ENCODE measurements at places on chromosomes 2 and 18. TPM values are rescaled to one million over a fixed set of nuclear protein-coding genes. Genes with fewer than 3 reads are reported as not detected.

GRCh38 chr2:78201064-78201575 is 678.9 kb upstream of the LRRTM4 start:
- H3K27me3 ChIP-seq = no peaks in the 10 kb centered on the region
- no peaks in the 10 kb centered on the region for H3K36me3 ChIP-seq
- H3K4me1 ChIP-seq = no peaks in the 10 kb centered on the region
- DNase-seq = no peak

DNA sequence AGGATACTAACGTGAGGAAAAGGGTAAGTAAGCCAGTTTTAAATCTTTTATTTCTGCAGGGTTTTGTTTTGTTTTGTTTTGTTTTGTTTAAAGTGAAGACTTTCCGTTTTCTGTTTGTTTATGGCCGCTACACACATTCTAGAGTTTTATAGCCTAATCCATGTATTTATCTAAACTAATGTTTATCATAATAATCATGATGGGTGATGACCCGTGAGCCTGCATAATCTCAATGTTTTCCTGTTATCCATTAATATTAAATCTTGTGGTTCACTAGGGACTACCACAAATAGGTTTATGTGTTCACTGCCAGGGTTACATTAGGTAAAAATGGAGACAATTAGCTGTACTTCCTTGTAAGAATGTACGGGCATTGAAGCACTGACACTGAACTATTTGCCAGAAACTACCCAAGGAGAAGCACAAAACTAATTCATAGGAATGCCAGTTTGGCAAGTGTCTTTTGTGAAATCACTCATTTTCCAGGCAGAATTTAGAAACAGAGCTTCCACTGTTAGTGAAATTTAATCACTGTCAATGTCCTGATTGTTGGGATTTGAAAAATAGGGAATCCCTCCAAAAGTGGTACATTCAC is 574.8 kb downstream of the LRP1B start:
- DNase-seq = no peak
- H3K27me3 ChIP-seq = no peaks in the 10 kb centered on the region
- H3K36me3 ChIP-seq = no peaks in the 10 kb centered on the region
- no peak overlapping the region for H3K4me3 ChIP-seq
- peaks cover 21% of the 10 kb centered on the region for H3K4me1 ChIP-seq
- no peak overlapping the region for H3K27ac ChIP-seq

DNA sequence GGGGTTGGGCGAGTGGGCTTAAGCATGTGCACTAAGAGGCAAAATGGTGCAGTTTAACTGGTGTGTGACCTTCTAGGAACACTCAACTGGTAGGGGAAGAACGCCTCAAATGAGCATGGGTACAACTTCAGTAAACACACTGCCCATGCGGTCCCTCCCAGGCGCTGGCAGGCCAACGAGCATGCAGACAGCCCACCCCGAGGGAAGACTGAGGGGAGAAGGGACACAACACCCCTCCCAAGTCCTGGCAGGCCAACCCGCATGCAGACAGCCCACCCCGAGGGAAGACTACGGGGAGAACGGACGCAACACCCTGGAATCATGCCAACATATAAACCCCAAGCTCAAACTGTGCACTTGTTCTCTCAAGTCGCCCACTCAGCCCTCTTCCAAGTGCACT is 456.0 kb downstream of the FBXO15 start:
- H3K4me3 ChIP-seq = no peak overlapping the region
- H3K4me1 ChIP-seq = peaks cover 31% of the 10 kb centered on the region
- H3K27me3 ChIP-seq = no peaks in the 10 kb centered on the region
- DNase-seq = no peak
- H3K27ac ChIP-seq = no peak overlapping the region

DNA sequence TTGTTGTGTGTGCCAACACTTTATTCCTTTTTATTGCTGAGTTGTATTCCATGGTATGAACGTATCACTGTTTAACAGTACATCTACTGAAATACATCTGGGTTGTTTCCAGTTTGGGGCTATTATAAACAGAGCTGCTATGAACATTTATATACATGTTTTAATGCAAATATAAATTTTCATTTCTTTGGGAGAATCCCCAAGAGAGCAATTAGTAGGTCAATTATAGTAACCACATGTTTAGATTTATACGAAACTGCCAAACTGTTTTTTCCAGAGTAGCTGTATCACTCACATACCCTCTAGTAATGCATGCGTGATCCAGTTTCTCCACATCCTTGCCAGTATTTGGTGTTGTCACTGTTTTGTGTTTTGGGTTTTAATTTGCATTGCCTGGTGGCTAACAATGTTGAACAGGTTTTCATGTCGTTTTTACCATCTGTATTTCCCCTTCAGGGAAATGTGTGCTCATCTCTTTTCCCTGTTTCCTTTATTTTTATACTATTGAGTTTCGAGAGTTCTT is 81.0 kb downstream of the TMEM131 start:
- H3K27me3 ChIP-seq = no peaks in the 10 kb centered on the region
- H3K4me3 ChIP-seq = no peak overlapping the region
- H3K27ac ChIP-seq = no peak overlapping the region
- DNase-seq = no peak
- no peaks in the 10 kb centered on the region for H3K36me3 ChIP-seq

- H3K27ac ChIP-seq = no peak overlapping the region
- H3K4me1 ChIP-seq = peaks cover 6% of the 10 kb centered on the region
- H3K4me3 ChIP-seq = no peak overlapping the region
- no peaks in the 10 kb centered on the region for H3K27me3 ChIP-seq
- DNase-seq = no peak
- peaks cover 8% of the 10 kb centered on the region for H3K36me3 ChIP-seq
Observed at GRCh38 chr2:234071664-234072063, 21.2 kb downstream of the SPP2 start.

DNA sequence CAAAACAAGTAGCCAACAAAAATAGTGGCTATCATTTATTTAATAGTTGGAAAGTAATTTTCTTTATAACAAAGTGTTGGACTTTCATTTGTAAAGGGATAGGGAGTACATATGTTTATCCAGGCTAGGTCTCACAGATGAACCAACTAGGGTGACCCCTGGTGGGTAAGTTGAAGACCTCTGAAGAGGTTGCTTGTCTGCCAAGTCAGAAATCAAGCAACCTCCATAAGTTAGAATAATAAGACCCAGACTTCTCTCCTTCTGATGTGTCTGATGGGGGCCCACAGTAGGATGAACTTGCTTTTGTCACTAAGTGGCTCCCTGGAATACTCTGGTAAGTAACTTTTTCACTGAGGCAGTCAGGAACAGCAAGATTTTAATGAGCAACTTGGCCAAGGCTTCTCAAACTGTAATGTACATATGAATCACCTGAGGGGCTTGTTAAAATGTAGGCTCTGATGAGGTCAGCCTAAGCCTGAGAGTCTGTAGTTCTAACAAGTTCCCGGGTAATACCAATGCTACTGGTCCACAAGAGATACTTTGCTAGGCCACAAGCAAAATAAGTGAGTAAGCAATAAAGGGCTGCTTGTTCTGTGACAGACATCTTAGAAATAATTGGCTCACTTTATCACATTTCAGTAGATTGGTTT is 319.6 kb downstream of the PIK3C3 start:
- no peaks in the 10 kb centered on the region for H3K36me3 ChIP-seq
- DNase-seq = no peak
- H3K4me1 ChIP-seq = peaks cover 28% of the 10 kb centered on the region
- no peak overlapping the region for H3K27ac ChIP-seq

DNA sequence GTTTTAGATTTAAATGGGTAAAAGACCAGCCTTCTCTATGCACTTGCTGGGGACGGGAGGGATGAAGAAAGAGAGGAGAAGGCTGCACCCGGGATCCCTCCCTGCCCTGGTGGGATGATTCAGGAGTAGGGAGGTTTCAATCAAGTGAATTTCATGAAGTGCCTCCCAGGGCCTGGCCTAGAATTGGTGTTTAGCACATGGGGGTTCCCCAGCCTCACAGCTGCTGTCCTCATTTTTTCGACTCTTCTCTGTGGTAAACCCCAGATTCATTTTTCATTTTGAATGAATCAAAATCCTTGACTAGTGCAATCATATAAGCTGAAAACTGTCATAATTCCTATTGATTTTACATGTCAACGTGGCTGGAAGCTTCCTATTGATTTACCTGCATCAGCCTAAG is 81.1 kb downstream of the LPIN1 start:
- no peak for DNase-seq
- no peaks in the 10 kb centered on the region for H3K27me3 ChIP-seq
- no peak overlapping the region for H3K27ac ChIP-seq
- no peak overlapping the region for H3K4me3 ChIP-seq
- H3K4me1 ChIP-seq = peaks cover 55% of the 10 kb centered on the region
- peaks cover 7% of the 10 kb centered on the region for H3K36me3 ChIP-seq

GRCh38 chr2:71006323-71006722 is 11.7 kb upstream of the TEX261 start:
- no peaks in the 10 kb centered on the region for H3K36me3 ChIP-seq
- no peak overlapping the region for H3K27ac ChIP-seq
- DNase-seq = no peak
- peaks cover 17% of the 10 kb centered on the region for H3K27me3 ChIP-seq
- H3K4me1 ChIP-seq = peaks cover 12% of the 10 kb centered on the region

- H3K36me3 ChIP-seq = no peaks in the 10 kb centered on the region
- peak; percentile 23 for DNase-seq
- peaks cover 5% of the 10 kb centered on the region for H3K4me1 ChIP-seq
- H3K27me3 ChIP-seq = no peaks in the 10 kb centered on the region
Observed at GRCh38 chr2:167215595-167215994, 327.3 kb downstream of the XIRP2 start.

DNA sequence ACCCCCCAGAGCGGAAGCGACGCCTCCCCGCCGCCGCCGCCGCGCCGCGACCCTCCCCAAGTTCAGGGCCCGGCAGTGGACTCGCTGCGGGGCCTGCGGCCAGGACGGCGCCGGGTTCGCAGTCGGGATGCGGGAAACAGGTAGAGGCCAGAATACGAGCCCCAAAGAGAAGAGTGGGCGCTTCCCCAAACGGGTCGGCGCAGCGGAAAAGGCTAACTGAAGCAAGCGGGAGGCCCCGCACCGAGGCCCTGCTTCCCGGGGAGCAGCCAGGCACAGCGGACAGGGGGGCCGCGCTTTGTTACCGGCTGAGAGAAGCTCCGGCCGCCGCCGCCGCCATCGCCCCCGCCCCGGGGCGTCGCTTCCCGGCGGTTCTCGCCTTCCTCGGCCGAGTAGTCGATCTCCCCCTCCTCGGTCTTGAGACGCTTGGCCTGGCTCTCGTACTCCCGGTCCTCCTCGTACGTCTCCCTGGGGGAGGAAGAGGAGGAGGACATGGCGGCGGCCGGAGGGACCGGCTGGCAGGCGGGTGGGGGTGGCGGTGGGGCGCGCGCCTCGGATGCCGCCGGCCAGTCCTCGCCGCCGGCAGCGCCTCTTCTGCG is 494 bp downstream of the HNRNPLL start:
- peak overlapping the region; percentile 90 for H3K4me3 ChIP-seq
- DNase-seq = peak; percentile 46
- no peak overlapping the region for H3K27ac ChIP-seq
- H3K36me3 ChIP-seq = no peaks in the 10 kb centered on the region

DNA sequence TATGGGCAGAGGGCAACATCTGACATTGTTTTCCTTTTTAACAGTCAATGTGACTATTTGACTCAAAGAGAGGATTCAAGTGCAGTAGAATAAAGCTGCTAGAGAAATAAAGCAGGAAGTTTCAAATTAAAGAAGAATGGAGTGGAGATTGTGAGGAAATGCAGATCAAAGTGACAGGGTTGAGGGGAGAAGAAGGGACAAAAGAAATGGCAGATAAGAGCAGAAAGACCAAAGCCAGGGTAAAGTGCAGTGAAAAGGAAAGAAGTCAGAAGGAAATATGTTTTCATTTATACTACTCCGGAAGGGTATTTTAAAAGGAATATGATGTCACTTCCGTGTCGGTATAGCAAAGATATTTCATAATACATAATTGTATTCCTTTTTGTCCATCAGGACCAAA is 297.5 kb upstream of the CRIM1 start:
- peaks cover 23% of the 10 kb centered on the region for H3K4me1 ChIP-seq
- H3K36me3 ChIP-seq = no peaks in the 10 kb centered on the region
- no peak for DNase-seq
- no peaks in the 10 kb centered on the region for H3K27me3 ChIP-seq
- no peak overlapping the region for H3K4me3 ChIP-seq
- peak overlapping the region; percentile 32 for H3K27ac ChIP-seq

DNA sequence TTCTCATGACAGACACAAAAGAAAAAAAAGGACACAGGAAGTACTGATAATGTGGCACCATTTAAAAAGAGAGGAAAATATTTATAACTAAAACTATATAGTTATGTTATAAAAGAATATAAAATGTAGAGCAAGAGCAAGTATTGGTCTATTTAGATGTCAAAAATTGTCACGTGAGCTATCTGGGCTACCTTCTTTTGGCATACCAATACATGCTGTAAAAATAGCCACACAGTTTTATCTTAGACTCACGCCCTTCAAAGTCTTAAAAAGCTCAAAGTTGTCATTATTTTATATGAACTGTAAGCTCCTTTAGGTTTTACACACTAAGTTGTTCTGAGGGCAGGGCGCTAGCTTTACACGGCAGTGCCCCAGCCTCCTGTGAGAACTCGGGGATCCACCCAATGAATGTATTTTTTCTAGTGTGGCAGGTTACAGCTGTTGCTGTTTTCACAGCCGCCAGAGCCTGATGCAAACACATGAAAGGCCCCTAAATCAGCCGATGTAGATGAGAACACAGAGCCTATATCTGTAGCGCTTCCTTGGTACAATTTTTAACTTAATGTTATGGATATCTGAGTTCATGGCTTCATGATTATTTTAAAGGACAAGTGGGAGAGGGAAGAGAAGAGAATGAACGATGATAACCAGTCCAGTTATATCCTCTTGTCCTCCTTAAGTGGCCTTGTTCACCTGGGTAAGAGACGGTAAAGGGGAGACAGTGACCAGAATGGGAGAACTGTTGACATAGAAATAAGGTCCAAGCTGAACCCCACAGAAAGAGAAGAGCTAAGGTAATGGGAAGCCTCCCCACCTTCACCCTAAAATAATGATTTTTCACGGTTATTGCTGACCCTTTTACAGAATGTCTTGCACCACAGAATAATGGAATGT is 130.8 kb downstream of the CACNB4 start:
- H3K4me3 ChIP-seq = no peak overlapping the region
- DNase-seq = no peak
- no peaks in the 10 kb centered on the region for H3K36me3 ChIP-seq
- H3K27me3 ChIP-seq = no peaks in the 10 kb centered on the region

- no peaks in the 10 kb centered on the region for H3K27me3 ChIP-seq
- H3K36me3 ChIP-seq = no peaks in the 10 kb centered on the region
- no peak overlapping the region for H3K27ac ChIP-seq
- H3K4me1 ChIP-seq = peaks cover 9% of the 10 kb centered on the region
- DNase-seq = no peak
Observed at GRCh38 chr18:56992777-56993176, 154.1 kb upstream of the BOD1L2 start.

GRCh38 chr2:241817126-241817820 is 8.3 kb downstream of the NEU4 start:
- no peak overlapping the region for H3K4me3 ChIP-seq
- peak overlapping the region; percentile 68 for H3K27ac ChIP-seq
- no peak for DNase-seq
- H3K27me3 ChIP-seq = no peaks in the 10 kb centered on the region
- peaks cover 7% of the 10 kb centered on the region for H3K4me1 ChIP-seq

GRCh38 chr2:176163672-176164056 is 6.6 kb downstream of the HOXD3 start:
- H3K36me3 ChIP-seq = no peaks in the 10 kb centered on the region
- peaks cover 26% of the 10 kb centered on the region for H3K4me1 ChIP-seq
- DNase-seq = no peak
- H3K27ac ChIP-seq = no peak overlapping the region
- peaks cover 100% of the 10 kb centered on the region for H3K27me3 ChIP-seq

Gene POMC
- total RNA-seq = 4.4 TPM

Gene CBLN2
- total RNA-seq = not detected

Gene VSNL1
- 78.4 TPM for total RNA-seq

Gene VAMP5
- total RNA-seq = 6.3 TPM

Gene DLX1
- total RNA-seq = not detected

Gene LOXHD1
- total RNA-seq = 0.35 TPM

Gene YES1
- 113 TPM for total RNA-seq

Gene ANTXR1
- total RNA-seq = 36.8 TPM

Gene SCN1A
- total RNA-seq = 1.6 TPM

Gene CRYBA2
- total RNA-seq = not detected

Gene IL1B
- not detected for total RNA-seq

Gene PRKAG3
- total RNA-seq = not detected

Gene GNLY
- total RNA-seq = not detected
